ENCODE measurements at places on chromosomes 1 and 21.

GRCh38 chr1:61741711-61742619 lies at the start of gene PATJ:
Gene PATJ (plus strand): TSS chr1:61742480. CDS start chr1:61762893, 20,413 bp downstream.
- DNase-seq, result peak; percentile 23

GRCh38 chr1:14866911-14867612 lies 268.6 kb downstream of the KAZN start:
- DNase-seq, result peak; percentile 18

- no peak for DNase-seq
Observed at GRCh38 chr1:52996653-52997052, 65.4 kb upstream of the PODN start.

GRCh38 chr1:14598498-14599182 lies at the start of gene KAZN:
Gene KAZN (plus strand): TSS chr1:14598685.
- DNase-seq, result no peak

DNA sequence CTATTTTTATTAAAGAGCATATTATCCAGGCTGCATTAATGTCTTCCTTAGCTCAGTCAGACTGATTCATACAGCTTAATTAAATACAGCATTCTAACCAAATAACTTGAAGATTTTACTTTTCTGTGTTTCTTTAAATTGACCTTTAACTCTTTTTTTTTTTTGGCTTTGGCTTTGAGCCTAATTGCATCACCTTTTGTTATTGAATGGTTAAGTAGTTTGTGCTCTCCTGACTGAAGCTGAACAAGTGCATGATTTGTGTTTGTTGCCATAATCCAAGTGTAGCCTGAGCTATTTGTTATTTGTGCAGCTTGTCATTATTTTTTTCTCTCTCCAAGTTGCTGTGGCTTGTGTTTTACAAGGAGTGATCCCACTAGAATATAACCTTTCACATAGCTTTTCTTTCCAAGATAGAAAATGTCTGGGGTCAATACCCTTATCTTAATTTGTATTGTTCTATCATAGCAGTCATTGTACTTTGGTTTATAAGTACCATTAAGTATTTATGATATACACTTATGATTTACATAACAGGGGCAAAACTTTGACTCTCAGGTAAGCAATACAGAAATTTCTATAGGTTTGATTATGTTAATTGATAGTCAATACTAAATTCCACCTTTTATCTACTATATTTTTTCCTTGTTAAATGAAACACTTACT lies 31.6 kb downstream of the CDC14A start:
- no peak for DNase-seq

GRCh38 chr1:248853663-248854375 lies 5.1 kb downstream of the ZNF692 start:
- no peak for DNase-seq

DNA sequence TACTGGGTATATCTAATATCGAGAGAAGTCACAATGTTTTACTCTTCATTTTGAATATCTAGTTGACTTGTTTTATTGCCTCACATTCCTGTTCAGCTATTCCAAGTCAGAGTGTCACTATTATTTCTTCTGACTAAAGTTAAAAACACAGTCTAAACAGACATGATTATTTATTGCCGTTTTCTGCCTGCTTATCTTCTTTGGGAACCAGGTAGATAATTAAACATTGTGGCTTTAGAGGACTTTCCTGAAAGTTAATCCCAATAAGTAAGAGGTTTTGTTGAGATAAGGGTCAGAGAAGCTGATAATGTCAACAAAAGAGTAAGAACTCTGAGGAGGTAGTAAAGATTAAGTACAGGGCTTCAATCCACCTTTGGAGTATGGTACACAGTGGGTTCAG lies 53.8 kb downstream of the PCNX2 start:
- DNase-seq, result no peak

- DNase-seq, result peak; percentile 57
Observed at GRCh38 chr21:16085421-16085820, 355.6 kb downstream of the USP25 start.

DNA sequence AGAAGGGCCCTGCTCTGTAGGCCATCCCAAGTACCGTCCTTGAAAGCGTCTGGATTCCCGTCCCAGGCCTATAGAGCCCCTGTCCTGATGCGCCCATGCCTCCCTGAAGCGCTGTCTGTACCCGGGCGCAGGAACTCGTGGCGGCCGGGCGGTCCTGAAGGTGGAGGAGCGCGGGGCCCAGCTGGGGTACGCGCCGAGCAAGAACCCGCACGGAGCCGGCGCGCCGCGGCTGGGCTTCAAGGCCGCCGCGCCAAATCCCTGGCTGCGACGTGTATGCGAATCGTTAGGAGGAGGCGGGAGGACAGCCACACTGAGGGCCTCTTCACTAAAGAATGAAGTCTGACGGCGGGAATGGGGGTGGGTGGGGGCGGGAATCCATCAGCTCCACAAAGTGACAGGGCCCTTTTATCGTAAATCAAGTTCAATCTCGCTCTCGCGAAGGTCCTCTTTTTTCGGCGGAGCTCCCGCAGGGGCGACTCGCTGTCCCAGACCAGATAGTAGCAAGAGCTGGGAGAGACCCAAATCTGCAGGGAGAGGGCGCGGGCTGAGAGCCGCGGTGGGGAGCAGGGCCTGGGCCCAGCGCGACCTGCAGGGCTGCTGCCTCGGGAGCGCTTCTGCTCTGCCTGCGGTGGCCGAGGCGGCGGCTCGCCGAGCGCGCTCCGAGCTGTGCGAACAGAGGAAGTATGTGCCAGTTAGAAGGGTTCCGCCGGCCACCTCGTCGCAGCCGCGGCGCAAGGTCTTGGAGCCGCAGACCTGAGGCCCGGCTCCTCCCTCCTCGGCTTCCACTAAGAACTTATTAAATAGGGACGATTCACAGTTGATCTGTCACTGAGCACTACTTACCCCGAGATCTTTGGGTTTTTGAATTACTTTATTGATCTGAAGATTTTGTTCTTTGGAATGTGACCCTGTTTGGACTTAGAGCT lies 10.4 kb downstream of the BARHL2 start:
- DNase-seq, result no peak

DNA sequence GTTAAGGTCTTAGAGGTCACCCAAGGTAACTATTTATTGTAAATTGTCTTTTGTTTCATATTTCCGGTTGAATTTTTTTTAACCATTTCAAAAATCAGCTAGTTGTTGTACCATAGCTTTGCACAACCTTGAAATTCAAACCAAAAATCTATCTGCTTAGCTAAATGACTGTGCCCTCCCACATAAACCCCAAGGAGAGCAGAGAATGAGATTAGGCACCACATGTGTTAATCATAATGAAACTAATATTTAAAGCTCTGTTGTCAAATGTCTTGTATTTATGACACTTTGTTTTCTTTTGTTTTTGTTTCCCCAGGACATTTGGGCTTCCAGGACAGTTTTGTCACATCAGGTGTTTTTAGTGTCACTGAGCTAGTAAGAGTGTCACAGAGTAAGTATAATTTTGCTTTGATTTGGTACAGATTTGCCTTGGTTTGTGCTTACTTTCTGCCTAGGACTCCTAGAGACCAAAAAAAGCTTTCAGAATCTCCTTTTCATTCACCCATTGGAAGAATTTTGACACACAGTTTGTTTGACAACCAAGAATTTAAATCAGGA lies 249.9 kb downstream of the NFIA start:
- DNase-seq, result no peak

DNA sequence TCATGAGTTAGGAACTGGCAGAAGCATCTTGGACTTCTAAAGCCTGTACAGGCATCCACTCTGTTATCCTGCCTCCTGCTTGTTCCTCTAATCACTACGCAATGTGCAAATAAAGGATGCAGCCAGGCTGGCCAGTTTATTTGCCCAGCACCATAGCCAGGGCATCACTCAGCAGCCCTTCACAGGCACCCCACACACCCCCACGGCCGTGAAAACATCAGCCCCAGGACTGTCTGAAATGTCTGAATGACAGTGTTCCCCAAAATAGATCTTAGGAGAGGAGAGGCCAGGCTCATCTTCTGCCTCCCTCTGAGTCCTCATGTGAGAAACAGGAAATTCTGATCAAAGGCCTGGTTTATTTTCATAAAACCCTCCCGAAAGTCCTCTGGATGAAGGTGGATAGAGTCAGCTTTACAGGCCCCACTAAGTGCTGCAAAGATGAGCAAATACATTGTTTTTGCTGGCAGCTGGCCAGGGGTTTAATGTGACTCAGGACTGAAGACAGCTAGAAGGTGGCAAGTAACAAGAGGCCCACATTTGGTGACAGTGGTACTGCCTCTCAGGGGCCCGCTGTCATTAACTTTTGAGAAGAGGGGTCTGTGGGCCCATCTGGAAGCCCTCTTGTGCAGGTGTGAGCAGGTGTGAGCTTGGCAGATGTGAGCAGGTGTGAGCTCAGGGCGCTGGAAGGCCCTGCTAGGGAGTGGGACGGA lies 32.9 kb downstream of the GRHL3 start:
- DNase-seq, result peak; percentile 24

DNA sequence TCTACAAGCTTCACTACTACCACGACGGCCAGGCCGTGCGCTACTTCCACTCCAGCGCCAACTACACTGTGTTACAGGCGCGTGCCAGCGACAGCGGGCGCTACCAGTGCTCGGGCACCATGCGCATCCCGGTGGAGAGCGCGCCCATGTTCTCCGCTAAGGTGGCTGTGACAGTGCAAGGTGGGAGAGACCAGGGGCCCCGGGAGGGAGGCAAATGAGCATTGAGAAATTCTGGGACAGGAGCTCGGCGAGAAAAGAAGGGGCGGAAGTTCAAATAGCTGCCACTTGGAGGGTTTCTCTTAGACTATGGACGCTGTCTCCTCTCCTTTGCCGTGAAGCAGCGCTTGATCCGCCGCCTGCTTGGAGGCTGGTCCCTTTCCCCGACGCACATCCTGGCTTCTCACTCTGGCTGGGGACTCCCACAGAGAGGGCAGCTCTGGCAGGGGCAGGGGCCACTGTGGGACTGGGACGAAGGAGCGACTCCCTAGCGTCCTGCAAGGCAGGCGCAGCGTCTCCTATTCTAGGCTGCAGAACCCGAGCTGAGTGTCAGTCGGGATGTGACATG lies 4.6 kb downstream of the FCRLB start:
- peak; percentile 34 for DNase-seq

GRCh38 chr1:198031086-198031485 lies 113.9 kb downstream of the LHX9 start:
- DNase-seq, result no peak

DNA sequence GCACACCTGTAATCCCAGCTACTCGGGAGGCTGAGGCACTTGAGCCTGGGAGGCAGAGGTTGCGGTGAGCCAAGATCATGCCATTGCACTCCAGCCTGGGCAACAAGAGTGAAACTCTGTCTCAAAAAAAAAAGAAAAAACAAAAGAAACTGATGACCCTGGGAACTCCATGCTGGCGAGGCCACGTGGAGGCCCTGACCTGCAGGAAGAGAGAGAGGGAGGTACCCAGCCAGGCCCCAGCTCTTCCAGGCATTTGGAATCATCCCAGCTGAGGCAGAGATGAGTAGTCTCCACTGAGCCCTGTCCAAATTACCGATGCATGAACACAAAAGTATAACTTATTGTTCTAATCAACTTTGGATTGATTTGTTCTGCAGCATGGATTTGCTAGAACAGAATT lies 132.0 kb upstream of the ZBTB40 start:
- no peak for DNase-seq

- peak; percentile 78 for DNase-seq
Observed at GRCh38 chr1:226125097-226125630, 61.4 kb downstream of the ACBD3 start.

- peak; percentile 50 for DNase-seq
Observed at GRCh38 chr1:152515434-152515783, 1.1 kb downstream of the CRCT1 start.

- DNase-seq, result peak; percentile 29
Observed at GRCh38 chr1:30522031-30523004, 201.1 kb downstream of the MATN1 start.

GRCh38 chr21:34883491-34884271 lies 165.4 kb downstream of the RUNX1 start:
- peak; percentile 38 for DNase-seq

- no peak for DNase-seq
Observed at GRCh38 chr1:65773391-65774123, 19.1 kb upstream of the PDE4B start.

DNA sequence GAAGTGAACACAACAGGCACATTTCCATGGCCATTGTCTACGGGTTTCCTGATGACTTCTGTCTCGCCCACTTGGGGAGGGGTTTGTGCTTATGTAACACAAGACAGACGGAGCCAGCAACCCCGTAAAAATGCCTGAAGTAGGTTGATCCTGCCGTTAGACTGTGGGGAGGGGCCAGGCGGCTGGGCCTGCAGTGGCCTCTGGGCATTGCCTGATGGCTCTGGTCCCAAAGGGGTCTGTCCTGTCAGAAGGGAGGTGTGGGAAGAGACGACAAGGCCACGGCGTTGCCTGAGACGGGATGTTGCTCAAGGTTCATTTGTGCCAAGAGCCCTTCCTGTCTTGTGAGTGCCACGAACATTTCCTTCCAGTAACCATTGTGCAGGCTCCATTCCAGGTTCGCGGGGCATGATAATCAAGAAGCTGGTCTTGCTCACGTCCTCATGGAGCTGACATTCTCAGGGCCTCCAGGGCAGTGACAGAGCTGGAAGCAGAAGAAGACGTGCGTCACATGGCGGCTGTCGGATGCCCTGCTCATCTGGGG lies 44.7 kb downstream of the ABCG1 start:
- DNase-seq, result no peak

DNA sequence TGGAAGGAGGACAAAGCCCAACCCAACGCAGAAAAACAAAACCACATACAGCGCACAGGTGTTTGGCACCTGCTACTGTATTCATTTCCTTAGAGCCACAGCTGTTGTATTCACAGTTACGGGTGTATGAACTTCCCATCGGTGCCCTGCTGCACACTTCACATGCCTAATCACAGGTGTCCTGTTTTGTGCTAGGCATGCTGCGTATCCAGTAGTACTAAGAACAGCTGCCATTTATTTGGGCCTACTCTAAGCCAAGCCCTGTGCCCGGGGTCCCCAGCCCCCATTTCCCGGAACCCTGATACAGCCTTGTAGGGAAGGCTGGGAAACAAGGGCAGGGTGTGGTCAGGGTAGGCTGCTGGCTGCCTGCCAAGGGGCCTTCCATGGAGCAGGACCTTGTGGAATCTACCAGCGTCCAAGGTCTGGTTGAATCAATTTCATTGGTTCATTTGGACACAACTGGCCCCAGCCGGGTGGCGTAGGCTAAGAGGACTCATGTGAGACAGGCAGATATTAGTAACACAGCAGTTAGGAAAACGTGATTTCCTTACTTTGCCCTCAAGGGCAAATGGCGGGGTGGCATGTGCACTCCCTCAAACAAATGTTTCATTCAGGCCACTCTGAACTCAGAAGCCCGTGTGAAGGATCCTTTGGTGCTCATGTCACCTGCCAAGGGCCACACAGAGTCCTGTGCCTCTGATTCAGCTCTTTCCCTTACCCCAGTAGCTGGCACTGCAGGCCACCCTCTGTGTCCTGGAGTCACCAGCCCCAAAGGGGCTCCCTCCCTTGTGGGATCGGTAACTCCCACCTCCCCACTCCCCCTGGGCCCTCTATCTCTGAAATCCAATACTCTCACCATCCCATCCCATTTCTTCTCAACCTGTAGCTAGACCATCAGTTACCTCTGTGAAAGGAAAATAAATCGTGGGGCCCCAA lies 986 bp upstream of the RNF186 start:
- DNase-seq, result peak; percentile 69

DNA sequence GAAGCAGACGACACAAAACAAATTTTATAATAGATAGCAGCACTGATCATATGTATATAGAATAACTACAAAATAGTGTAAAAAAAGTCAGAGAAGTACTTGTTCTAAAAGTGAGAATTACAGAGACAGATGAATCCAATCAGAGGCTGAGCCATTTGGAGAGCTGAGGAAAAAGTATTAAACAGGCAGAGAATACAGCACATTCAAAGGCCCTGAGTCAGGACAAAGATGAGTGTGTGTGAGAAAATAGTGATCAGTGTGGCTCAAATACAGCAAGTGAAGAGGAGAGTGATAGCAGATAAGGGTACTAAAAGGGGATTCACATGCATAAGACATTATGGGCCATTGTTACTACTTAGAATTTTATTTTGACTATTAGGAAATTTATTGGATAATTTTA lies 430.6 kb upstream of the BRINP3 start:
- DNase-seq, result no peak

All from myocyte (in vitro differentiated cells).